ENCODE measurements at places on chromosomes 12 and 14.

DNA sequence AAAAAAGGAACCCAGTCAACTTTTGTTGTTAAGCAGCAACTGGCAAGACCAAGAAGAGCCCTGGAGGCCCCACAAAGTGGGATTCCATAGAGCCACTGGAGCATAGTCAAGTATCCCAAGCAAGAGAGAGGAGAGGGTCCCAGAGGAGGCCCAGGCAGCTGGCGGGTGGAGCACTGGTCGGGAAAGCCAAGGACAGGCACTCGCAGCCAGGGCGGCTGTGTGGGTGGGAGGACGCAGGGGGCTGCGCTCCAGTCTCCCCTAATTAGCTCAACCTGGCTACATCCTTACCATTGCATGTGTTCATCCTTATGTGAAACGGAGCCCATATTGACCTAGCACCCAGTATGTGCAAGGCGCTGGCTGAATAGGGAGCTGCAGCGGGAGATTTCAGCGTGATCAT, 18.3 kb upstream of the ZFP36L1 start:
- DNase-seq = peak; percentile 97

GRCh38 chr12:119682639-119683252, 14.8 kb downstream of the PRKAB1 start:
- no peak for DNase-seq

- DNase-seq = peak; percentile 49
Measured at GRCh38 chr12:32679920-32680237, 778 bp downstream of the DNM1L start.

- no peak for DNase-seq
Measured at GRCh38 chr14:22554498-22555383, 34.3 kb downstream of the DAD1 start.

- no peak for DNase-seq
Measured at GRCh38 chr12:6180268-6181051, 19.7 kb upstream of the CD9 start.

DNA sequence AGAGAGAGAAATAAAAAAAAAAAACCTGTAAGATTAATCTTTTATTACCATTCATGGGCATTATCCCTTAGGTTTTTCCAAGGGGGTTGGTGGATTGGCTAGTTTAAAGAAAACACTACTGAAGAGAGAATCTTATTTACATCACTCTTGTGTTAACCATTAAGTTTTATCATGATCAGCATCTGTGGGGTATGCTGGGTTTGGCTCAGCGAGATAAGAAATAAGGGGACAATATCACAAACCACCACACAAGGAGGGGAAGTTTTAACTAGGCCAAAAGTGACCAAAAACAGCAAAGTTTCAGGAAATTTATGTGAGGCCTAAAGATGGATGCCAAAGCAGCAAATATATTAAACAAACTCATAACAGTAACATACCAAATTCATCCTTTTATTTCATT, 548.6 kb downstream of the SLC16A7 start:
- DNase-seq = no peak

DNA sequence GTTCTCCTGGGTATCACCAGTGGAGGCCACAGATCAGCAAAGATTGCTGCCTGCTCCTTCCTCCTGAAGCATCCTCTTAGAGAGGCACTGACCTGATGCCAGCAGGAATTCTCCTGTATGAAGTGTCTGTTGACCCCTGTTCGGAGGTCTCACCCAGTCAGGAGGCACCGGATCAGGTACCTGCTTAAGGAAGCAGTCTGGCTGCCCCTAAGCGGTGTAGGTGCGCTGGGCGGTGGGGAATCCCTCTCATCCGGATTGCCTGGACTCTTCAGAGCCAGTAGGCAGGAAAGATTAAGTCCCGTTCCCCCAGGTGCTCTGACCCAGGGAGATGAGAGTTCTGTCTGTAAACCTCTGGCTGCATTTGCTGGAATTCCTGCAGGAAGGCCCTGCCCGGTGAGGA, 455.2 kb downstream of the CCDC91 start:
- no peak for DNase-seq

DNA sequence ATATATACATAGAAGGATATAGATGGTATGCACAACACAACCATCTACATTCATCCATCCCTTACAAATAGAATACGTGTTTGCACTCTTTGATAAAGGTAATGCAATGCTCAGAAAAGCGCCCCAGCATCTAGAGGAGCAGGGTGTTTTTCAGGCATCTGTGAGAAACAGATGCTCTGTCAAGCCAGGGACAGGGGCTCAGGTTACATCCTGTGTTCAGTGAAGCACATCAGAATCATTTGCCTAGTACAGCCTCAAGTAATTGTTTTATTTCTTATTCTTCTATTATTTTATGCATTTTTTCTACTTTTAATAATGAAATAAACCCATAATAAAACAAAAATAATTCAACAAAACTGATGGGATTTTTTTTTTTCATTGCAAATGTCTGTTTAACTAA, 50.5 kb upstream of the HIF1A start:
- DNase-seq = peak; percentile 95

DNA sequence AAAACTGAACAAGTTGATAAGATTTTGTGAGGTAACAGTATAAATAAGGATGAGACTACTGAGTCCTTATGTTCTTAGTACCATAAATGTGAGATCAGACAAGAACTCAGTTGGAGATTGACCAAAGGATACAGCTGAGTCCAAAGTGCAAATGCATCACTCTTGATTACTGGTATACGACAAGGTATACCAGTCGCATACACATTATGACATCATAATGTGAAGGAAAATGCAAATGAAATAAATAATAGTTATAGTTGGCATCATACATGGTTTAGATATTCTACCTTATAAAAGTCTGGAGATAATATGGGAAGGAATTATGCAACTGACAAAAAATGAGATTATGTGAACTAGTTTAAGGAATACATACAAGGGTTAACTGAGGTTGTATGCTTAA, 476.3 kb upstream of the STXBP6 start:
- no peak for DNase-seq

GRCh38 chr14:68714991-68715924, 77.6 kb downstream of the ZFP36L1 start:
- no peak for DNase-seq

DNA sequence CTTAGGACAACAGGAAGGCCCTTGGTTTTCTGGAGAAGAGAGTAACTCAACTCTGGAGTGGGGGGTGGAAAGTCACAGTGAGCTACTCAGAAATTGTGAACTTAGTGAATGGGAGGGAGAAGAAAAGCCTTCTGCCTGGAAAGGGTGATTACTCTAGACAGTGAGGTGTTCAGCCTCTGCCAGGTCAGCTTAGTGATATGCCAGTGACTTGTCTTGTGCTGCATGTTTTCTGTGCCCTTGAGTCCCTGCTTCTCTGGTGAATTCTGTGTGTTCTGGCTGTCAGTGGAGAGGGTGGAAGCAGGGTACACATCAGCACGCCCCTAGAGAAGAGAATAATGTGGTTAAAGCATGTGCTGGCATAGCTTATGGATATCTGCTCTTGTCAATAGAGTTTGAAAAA, 13.4 kb downstream of the ATP23 start:
- no peak for DNase-seq

GRCh38 chr14:31172084-31172483, 35.5 kb downstream of the HECTD1 start:
- no peak for DNase-seq

DNA sequence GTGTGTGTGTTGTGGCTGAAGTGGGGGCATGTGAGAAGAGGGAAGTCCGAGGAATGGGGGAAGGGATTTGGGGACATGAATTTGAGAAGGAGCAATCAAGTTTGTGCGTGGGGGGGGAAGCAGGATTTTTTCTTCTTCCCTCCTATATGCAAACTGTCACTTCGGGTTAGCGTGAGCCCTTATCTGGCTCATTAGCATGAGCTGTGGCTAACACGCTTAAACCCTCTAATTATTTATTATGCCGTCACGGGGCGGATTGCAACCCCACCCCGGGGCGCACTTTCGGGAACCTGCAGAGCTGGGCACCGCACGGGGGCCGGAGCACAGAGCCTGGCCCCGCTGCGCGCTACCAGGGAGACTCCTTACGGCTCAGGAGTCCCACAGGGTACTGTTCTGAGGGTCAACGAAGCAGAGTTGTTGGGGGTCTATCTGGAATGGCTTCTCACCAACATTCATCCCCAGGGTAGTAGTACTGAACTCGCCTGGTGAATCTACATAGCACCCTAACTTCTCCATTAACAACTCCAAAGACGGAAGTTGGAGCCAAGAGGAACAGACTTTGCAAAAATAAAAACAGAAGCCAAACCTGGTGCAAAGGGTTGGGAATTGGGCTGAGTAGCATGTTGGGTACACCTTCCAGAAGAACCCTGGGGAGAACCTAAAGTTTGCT, 6.4 kb upstream of the ASCL1 start:
- DNase-seq = peak; percentile 85

GRCh38 chr12:33192226-33192625, 247.4 kb downstream of the SYT10 start:
- DNase-seq = no peak

- no peak for DNase-seq
Measured at GRCh38 chr14:89061696-89062095, 237.2 kb downstream of the TTC8 start.

DNA sequence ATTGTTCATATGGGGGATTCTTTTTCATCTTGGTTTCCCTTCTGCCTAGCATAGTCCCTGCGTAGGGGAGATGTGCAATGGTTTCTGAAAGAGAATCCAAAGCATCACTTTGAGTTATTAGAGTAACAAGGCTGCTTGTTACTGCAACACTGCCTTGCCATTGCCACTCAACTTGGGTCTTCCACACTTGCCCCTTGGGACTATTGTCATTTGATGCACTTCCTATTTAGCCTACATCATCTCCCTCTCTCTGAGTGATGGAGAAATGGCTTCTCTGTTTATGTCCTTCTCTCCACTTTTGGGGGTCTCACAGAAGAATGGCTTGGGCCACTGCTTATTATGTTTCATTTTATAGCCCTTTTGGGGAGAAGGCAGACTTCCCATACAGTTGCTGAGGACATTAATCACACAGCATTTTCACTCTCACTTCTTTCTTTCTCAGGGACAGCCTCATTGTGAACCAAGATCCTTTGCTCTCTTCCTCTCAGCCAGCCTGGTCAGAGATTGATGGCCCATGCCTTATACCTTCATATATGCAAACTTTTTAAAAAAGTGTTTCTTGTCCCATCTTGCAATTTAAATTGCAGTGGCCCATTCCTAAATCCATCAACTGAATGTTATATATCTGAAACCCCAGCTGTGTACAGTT, 50.8 kb upstream of the POC1B start:
- DNase-seq = no peak

DNA sequence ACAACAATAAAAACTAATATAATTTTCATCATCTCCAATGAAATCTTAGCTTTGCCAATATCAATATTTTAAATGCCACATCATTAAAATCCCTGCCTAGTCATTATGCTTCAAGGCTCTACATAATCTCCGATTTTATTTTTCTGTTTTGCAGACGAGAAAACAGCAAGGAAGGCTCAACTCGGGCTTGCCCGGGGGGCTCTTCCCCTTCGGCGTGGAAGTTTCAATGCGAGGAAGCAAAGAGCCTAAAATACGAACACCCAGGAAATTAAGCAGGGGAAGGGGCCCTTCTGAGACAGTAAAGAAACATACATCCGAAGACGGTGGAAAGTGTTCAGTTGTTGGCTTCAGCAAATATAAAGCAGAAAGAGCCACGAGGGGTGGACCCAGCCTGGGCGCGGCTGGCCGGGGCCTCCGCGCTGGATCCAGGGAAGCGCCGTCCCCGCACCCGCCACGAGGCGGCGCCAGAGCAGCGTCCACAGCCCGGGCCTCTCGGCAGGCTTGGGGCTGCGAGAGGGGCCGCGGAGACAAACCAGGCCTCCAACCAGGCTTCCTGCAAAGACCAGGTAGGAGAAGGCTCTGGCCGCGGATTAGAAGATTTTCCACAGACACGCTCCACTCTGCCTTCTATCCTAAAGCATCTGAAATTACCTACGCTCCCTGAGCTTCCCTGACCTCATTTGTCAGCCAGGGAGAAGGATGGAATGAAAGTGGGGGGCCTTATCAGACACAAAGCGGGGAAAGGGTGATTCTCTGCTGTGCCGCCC, 77.2 kb downstream of the SERPINA3 start:
- peak; percentile 37 for DNase-seq

DNA sequence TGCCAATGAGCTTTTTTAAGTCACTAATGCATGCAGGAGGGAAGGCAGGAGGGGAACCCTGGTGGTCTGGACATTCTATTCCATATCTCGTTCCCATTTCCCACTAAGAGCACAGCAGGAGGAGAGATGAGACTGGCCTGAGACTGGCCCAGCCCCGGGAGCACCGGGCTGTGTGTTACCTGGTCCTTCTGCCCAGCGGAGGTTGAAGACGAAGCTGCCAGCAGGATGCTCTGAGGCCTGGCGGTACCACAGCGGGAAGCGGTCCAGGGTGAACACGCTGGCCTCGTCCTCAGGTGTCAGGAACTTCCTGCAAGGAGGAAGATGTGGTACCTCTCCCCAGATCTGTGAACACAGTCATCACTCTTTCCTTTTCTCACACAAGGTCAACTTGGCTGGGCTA, 23.9 kb downstream of the LRTM2 start:
- DNase-seq = no peak

DNA sequence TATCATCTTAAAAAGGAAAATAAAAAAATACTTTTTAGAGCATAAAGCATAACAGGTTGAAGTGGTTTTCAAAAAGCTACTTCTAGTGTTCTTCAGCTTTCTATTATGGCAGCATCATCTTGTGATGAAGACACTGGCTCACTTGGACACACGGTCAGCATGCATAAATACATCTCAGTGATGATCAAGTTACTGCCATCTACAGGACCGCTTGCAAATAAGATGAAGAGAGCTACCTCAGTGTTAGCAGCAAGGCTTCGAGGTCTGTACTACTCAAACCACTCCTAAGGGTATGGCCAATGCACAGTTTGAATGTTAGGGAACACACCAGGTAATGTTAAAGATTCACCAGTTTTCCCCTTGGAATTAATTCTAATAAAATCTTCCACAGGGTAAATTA, 58.8 kb downstream of the GALC start:
- no peak for DNase-seq

- DNase-seq = no peak
Measured at GRCh38 chr14:34275078-34275477, 187.0 kb downstream of the SPTSSA start.

DNA sequence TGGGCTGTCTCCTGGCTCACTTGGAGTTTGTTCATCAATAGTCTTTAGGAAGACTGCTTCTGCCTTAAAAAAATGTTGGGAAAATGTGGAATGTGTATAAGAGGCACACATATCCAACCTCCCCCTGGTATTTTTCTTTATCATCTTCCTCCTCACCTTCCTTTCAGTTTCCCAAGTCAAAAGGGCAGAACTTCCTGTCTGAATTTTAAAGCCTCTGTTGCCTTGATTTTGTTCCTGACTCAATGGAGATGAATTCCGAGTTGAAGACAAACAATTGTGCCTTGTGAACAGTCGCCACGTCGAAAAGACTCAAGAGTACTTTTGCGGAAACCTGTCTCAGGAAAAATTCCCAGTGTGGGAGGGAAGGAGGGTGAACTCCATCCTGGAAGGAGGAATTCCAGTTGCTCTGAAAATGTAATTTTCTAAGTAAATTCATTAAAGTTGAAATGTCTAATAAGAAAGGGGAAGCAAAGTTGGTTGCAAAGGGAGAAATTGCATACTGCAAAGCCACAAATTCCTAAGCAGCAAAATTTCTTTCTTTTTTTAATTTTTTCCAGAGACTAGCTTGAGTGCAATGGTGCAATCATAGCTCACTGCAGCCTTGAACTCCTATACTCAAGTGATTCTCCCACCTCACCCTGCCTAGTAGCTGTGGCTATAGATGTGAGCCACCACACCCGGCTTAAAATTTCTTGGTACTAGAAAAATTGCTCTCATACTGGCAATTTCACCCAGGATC, 50.2 kb upstream of the ELK3 start:
- no peak for DNase-seq

- no peak for DNase-seq
Measured at GRCh38 chr12:47746073-47746472, 12.6 kb downstream of the RAPGEF3 start.
